Stimulated activated CD4-positive, alpha-beta T cell treated with anti-CD3 and anti-CD28 coated beads, Interleukin-1b, Interleukin-23, amount 100 ng/mL, for 4 hours (primary cell): ENCODE measurements at places on chromosomes 4 and X.

DNA sequence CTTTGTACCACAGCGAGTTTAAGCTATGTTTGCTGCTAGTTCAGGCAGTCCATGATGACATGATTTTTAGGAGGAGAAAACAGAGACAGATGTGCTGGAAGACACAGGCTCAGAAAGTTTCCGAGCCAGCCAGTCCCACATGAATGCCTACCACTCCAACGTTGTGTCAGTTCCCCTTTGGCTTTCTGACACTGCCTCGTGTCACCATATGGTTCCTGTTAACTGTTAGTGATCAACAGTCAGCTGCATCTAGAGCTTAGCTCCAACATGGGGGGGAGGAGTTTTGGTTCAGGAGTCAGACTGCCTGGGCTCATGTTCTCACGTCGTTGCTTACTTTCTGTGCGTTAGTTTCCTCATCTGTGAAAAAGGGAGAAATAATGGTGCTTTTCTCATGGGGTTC, 343.7 kb downstream of the MID1IP1 start:
- no peak for DNase-seq

DNA sequence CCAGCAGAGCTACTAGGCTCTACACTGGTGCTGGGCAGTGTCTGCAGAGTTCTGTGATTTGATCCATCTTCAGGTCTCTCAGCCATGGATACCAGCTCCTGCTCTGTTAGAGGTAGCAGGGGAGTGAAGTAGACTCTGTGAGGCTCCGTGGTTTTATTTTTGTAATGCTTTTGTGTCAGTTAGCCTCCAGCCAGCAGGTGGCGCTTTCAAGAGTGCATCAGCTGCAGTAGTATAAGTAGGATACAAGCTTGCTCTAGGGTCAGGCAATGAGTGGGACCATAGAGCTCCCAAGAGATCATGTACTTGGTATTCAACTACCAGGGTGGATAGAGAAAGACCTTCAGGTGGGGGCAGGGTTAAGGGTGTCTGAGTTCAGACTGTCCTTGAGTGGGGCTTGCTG, 362.5 kb upstream of the TRAM1L1 start:
- DNase-seq = peak; percentile 7

GRCh38 chrX:122890729-122891128, 293.3 kb upstream of the GRIA3 start:
- DNase-seq = no peak

- DNase-seq = no peak
Measured at GRCh38 chrX:110276778-110277177, 41.1 kb downstream of the AMMECR1 start.

DNA sequence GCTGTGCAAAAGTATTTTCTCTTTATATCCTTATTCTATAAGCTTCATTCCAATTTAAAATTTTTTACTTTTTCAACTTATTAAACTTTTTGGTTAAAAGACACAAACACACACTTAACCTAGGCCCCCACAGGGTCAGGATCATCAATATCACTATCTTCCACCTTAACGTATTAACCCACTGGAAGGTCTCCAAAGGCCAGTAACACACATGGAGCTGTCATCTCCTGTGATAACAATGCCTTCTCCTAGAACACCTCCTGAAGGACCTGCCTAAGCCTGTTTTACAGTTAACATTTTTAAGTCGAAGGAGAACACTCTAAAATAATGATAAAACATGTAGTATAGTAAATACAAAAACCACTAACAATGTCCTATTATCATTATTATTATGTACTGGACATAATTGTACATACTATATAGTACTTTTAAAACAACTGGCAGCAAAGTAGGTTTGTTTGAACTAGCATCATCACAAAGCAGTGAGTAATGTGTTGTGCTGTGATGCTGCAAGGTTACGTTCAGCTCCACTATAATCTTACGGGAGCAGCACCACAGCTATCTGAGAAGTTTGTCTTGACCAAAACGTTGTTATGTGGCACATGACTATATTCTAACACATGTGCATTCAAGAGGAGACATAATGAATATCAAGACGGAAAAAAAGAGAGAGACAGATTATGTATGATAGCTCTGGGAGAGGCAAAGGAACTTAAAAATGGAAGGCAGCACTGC, 33.7 kb downstream of the DHX15 start:
- DNase-seq = no peak

DNA sequence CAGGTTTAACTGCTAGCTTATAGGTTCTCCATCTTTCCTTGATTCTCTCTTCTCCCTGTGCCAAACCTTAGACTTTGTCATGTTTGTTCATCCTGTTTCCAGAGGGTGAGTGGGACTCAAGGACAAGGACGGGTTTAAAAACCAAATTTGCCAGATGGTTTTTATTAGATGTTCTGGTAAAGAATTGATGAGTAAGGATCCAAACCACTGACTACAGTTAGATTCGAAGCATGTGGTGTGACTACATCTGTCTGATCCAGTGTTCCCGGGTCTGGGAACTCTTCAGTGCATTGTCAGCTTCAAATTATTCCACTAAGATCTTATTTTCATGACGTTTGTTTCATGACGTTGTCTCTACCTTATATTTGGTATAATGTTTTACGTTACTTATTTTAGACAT, 37.5 kb downstream of the MTMR1 start:
- no peak for DNase-seq

- no peak for DNase-seq
Measured at GRCh38 chr4:8157496-8157895, 1.1 kb downstream of the ABLIM2 start.

- no peak for DNase-seq
Measured at GRCh38 chr4:80586716-80587115, 251.2 kb downstream of the CFAP299 start.

GRCh38 chr4:104532677-104533076, 38.0 kb upstream of the CXXC4 start:
- DNase-seq = no peak

DNA sequence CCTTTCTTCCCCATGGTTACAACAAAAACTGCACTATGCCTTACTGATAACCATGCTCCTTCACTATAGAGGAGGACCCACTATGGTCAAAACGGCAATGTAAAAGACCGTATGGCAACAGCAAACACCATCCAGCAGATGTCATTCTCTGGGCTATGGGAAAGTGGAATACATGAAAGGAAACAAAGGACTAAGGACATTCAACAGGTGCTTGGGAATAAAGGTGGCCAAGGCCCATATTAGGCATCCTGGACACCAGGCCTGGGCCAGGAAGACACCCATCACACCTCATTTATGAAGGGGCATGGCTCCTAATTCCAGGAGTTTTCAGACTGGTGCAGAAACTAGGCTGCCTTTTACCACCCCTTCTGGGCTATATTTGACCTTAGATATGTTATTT, 268.4 kb downstream of the PPP3CA start:
- DNase-seq = no peak

DNA sequence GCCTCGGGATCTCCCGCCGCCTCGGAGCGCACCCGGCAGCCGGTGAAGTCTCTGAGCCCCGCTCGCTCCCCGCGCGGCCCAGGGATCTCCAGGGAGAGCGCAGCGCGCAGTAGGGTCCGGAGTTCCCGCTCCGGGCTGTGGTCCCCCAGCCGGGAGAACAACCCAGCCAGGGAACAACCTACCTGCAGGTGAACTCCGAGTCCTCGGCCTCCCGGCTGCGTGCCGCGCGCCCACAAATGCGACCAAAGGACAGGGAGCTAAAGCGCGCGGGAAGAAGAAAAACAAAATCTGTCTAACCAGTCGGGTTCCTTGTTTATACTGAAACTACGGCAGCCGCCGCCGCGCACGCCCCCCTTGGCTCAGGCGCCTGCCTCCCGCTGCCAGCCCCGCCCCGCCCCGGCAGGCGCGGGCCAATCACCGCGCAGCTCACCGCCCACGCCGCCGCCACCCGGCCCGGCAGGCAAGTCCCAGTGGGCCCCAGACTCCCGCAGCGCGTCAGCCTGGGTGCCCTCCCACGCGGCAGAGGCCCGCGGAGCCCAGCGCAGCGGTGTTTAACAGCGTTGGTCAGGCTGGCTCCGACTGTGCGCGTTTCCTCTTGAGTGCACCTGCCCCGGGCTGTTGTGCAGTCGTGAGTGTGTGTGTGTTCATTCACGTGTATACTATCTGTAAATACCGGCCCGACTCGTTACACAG, at the start of gene RASGEF1B:
TSS of gene RASGEF1B (minus strand) at position 320 of the 693 bp plus-strand sequence. CDS start 12,399 bp downstream, outside the sequence.
- DNase-seq = peak; percentile 97

DNA sequence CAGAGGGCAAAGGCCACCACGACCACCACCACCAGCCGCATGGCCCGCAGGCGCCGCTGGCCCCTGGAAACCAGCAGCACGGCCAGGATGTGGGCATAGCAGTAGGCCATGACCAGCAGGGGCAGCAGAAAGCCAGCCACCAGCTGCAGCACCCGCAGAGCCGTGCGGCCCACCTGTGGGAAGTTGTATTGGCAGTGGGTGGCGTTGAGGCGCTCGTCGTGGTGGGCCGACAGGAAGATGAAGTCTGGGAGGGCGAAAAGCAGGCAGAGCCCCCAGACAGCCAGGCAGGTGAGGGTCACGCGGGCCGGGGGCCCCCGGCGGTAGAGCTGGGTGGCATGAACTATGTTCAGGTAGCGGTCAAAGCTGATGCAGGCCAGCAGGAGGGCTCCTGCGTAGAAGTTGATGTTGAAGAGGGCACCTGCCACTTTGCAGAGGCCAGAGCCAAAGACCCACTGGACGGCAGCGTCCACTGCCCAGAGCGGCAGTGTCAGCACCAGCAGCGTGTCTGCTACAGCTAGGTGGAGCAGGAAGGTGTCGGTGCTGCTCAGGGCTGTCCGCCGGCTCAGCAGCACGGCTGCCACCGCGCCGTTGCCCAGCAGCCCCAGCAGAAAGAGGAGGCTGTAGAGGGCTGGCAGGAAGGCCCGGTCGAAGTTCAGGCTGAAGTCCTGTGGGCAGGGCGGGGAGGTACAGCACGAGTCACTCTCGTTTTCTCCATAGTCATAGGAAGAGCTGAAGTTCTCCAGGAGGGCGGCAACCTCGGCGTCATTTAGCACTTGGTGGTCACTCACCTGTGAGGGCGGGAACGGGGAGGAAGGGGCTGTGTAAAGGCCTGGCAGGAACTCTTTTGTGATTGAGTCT, 1.4 kb downstream of the CXCR3 start:
- no peak for DNase-seq

- no peak for DNase-seq
Measured at GRCh38 chr4:112504807-112505206, 11.2 kb downstream of the NEUROG2 start.
